Lower leg skin (tissue), 4 donors: ENCODE measurements at places on chromosomes 4 and X. TPM values are rescaled to one million over a fixed set of nuclear protein-coding genes. Genes with fewer than 3 reads are reported as not detected.

DNA sequence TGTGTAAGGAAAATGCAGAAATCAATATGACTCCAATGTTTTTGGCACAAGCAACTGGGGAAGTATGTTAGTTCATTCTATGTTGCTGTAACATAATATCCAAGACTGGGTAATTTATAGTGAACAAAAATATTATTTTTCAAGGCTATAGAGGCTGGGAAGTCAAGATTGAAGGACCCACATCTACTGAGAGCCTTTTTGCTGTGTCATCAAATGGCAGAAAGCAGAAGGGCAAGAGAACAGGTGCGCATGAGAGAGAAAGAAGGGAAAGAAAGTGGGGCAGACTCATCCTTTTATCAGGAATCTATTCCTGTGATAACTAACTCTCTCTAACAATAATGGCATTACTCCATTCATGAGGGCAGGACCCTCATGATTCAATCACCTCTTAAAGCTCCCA lies 237.2 kb downstream of the FAT4 start:
- DNase-seq = no peak

DNA sequence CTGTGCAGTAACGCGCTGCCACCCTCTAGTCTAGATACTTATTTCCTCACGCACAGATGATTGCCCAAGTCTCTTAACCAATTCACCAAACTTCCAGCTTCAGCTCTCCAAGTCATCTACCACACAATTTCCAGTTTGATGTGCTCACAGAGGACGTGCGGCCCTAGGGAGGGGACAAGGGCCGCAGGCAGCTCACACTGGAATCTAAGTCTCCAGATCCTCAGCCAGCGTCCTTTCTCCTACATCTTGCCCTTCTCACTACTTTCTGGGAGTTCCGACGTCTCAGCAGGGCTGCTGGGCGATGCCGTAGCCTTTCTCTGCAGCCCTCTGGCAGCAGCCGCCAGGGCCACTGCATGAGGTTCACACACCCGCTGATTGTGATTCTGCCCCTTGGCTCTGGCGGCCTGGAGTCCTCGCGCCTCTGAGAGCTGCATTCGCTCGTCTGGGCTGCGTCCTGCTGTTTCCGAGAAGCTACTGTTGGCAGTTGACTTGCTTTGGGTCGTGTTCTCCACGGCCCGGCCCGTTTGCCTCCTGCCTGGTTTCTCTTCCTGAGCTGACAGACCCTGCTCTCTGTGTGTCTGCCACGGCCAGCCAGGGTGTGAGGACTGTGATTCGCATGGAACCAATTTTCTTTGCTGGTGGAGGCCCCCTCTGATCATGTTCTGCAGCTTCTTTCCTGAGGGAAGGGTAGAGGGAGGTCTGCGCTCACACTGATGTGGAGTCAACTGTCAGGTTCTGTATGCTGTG lies 14.1 kb upstream of the TMEM131L start:
- no peak for DNase-seq

DNA sequence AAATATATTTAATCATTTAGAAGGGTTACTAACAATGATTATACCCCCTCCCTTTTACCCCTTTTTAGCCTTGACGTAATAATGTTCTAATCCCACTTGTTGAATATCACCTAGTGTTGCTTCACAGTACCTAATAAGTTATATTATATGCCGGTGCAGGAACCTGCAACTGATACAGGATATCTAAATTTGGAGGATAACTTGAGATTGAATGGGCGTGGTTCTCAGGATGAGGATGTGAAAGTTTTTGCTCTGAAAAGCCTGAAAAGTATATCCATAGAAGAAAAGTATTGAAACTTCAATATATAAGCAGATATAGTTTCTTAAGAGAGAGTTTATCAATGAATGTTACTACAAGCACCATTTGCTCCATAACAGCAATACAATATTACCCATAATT lies 59.8 kb downstream of the ZNF711 start:
- DNase-seq = no peak

- no peak for DNase-seq
Observed at GRCh38 chr4:54333657-54334056, 104.6 kb downstream of the PDGFRA start.

- DNase-seq = no peak
Observed at GRCh38 chr4:79980448-79980847, 92.6 kb downstream of the ANTXR2 start.

DNA sequence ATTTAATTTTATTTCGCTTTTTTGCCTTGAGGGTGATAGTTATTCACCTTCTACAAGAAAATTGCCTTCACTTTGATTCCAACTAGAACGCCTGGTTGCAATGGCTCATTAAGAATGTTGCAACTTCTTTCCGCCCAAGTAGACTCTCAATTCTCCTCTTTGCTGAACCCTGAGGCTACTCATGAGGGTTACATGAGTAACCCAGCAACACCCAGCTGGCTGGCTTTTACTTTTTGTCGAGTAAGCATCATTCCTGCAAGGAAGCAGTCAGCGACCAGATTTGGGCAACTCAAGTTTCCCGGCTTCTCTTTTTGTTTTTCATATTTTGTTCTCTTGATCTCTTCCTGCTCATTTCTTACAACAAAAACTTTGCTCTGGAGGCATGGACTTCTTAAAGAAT lies 495.4 kb downstream of the PACRGL start:
- DNase-seq = no peak

DNA sequence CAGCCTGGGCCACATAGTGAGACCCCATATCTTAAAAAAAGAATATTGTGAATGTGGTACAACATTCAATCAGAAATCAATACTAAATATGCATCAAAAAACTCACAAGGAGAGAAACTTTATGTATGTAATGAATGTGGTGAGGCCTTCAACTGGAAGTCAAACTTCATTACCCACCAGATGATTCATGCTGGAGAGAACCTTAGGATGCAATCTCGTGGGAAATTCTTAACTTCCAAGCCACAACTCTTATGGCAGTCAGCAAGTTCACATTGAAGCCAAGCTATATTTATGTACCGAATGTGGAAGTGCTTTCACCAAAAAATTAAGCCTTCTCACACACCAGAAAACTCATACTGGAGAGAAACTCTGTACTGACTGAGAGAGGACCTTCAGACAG lies 84.5 kb upstream of the UXT start:
- DNase-seq = no peak

GRCh38 chr4:26899991-26900390 lies 39.4 kb downstream of the STIM2 start:
- no peak for DNase-seq

- DNase-seq = no peak
Observed at GRCh38 chrX:134026565-134027311, 41.3 kb upstream of the GPC3 start.

- DNase-seq = no peak
Observed at GRCh38 chr4:73970945-73971344, 10.9 kb downstream of the PF4 start.

DNA sequence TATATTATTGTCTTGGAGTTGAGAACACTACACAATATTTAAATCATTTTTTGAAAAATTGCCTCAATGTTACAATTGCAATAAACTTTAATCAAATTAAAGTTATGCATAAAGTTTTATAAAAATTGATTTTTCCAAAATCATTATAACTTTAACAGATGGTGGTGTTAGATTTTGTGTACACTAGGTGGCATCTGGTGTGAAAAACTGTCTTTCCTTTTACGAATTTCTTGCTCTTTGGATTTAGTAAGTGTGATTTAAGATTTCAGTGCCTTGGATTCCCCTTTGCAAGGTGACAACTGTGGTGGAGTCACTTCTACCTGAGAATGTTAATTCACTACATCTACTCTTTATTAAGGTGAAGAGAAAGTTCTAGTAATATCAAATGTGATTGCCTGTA lies 91.6 kb downstream of the AREG start:
- DNase-seq = no peak

- DNase-seq = no peak
Observed at GRCh38 chr4:94724016-94724790, 33.6 kb upstream of the BMPR1B start.

GRCh38 chr4:138555108-138555507 lies 313.0 kb upstream of the SLC7A11 start:
- DNase-seq = no peak

DNA sequence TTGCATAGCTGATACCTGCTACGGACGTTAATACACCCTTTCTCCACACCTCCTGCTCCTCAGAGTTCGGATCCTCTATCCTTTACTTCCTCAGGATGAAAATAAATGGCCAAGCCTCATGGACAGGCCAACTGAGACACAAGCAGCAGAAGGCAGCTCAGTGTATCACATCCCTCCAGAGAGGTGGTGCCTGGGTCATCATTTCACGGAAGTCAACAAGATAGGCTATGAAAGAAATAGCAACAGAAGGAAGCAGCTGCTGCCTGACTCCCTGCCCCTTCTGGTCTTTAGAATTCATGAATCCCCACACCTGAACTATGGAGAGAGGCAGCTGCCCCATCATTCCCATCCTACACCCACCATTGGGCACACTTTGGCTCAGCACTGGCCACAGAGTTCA lies 267.1 kb upstream of the ETNPPL start:
- DNase-seq = no peak

DNA sequence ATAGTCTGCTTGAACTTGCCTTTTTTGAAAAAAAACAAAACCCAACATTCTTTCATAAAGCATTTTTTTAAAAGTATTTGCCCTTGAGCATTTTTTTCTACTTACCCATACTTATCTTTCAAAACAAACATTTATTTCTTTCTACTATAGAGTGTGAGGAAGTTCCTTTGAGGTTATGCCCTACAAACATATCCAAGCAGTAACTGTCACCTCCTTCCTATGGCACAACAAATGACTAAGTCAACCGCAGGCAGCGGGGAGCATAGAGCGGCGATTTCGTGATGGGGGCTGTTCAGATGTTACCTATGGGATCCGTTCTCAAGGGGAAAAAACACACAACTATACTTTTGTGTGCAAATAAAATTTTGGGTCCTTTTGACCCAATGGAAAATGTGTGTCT lies 19.4 kb downstream of the SPRY1 start:
- no peak for DNase-seq

DNA sequence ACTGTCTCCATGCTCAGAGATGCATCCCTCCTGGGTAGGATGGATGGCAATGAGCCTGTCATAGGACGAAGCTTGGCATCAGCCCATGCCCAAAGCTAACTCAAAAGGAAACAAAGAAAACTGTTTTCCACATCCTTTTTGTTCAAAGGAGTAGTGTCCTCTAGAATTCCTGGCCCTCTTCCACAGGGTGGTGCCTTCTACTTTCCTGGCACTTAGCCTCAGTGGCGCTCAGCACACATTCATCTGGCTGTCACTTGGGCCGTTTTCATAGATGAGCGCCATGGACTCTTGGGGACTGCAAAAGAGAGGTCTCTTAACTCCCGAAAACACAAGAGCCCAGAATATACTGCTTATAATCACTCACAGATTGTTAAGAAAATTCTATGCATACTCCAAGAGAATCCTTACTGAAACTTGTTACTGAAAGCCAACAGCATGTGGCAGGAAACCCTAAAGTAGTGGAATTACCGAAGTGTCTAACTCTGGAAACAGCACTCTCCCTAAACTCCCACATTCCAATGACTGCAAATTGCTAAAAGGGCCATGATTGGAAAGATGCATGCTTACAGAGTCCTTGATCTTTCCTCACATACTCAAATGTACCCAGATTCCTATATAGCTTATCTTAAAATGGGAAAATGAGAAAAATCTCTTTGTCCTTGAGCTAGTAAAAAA lies 110.0 kb downstream of the HS6ST2 start:
- DNase-seq = no peak

GRCh38 chr4:149279331-149279730 lies 536.3 kb downstream of the IQCM start:
- no peak for DNase-seq

- DNase-seq = no peak
Observed at GRCh38 chr4:168694667-168695066, 197.8 kb downstream of the PALLD start.

DNA sequence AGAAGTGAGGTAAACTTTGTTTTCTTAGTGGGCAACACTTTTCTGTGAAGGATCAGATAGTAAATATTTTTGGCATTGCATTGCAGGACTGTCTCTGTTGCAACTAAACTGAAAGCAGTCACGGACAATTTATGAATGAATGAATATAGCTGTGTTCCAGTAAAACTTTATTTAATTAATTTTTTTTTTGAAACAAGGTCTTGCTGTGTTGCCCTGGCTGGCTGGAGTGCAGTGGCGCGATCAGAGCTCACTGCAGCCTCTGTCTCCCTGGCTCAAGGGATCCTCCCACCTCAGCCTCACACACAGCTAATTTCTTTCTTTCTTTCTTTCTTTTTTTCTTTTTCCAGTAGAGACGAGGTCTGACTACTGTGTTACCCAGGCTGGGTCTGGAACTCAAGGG lies 15.8 kb downstream of the RBM10 start:
- no peak for DNase-seq

DNA sequence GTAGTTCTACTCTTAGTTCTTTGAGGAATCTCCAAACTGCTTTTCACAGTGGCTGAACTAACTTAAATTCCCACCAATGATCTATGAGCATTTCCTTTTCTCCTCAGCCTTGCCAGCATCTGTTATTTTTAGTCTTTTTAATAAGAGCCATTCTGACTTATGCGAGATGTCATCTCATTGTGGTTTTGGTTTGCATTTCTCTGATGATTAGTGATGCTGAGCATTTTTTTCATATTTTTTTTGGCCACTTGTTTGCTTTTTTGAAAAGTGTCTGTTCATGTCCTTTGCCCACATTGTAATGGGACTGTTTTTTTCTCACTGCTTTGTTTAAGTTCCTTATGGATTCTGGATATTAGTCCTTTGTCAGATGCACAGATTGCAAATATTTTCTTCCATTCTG lies 21.5 kb upstream of the PHKA1 start:
- no peak for DNase-seq

- peak; percentile 46 for DNase-seq
Observed at GRCh38 chr4:119209077-119209476, 3.4 kb upstream of the USP53 start.

DNA sequence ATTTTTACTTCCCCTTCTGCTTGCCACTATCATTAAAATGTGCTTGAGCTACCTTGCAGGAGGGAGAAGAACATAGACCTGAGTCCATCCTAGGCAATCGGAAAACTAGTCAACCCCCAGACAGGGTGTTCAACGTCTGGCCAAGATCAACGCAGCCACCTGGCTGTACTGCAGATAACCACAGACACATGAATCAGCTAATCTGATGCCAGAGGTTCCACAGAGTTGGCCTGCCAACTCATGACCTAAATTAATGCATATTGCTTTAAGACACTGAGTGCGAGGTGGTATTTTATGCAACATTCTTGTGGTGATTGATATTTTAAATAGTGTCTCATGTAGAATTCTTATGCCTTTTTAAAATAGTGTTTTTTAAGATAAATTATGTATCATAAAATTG lies 1283.8 kb upstream of the PABPC4L start:
- no peak for DNase-seq

The ASB9 gene
- 1.7 TPM for total RNA-seq

The GAGE2A gene
- not detected for total RNA-seq

The MAGEC3 gene
- total RNA-seq = not detected

The TLR1 gene
- 4.5 TPM for total RNA-seq

The OPN1MW3 gene
- total RNA-seq = not detected

The C4orf50 gene
- total RNA-seq = not detected

The SSX2B gene
- total RNA-seq = not detected

The DIPK2B gene
- 10.9 TPM for total RNA-seq

The ARHGEF38 gene
- total RNA-seq = 0.11 TPM

The KLHL13 gene
- total RNA-seq = 2.7 TPM

The NKX6-1 gene
- 0.10 TPM for total RNA-seq

The USP26 gene
- not detected for total RNA-seq

The RGS12 gene
- total RNA-seq = 74.4 TPM
